ENCODE measurements at places on chromosomes 16 and 17.

DNA sequence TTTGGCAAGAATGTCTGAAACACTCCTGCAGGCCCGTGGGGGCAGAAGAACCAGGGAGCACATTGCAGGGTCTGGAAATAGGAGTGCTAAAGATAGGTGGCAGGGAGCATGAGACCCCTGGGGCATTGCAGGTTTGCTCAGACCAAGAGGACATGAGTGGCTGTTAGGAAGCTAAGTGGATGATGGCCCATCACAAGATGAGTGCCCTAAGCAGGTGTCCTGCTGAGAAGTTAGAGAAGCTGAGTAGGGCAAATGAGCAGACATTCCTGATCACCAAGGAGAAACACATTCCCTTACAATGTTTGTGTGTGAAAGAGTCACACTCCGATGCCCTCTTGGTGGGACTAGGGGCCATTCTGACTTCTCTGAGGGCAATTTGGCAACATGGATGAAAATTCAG lies 9.9 kb downstream of the MLYCD start:
- DNase-seq = no peak

- peak; percentile 99 for DNase-seq
Measured at GRCh38 chr17:67717624-67718324, at the start of gene NOL11. NOL11 (plus strand) TSS chr17:67717936; CDS start chr17:67717948, 12 bp downstream.

DNA sequence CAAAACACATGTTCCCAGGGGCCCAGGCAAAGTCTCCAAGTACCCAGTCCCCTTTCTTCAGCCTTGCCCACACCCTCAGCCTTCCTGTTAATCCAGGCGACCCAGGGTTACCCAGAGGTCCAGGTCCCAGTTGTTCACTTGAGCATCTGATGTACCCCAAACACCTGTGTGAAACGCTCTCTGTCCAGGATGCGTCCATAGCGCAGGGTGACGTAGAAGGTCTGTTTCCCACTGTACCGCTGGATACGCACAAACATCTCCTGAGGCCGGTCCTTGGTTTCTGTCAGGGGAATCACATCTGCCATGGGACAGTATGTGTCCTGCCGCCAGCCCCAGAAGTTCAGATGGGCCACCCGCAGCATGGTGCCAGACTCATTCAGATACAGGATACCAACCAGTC lies 1.6 kb downstream of the TMEM186 start:
- DNase-seq = no peak

GRCh38 chr17:50354198-50354597 lies 8.3 kb downstream of the XYLT2 start:
- no peak for DNase-seq

DNA sequence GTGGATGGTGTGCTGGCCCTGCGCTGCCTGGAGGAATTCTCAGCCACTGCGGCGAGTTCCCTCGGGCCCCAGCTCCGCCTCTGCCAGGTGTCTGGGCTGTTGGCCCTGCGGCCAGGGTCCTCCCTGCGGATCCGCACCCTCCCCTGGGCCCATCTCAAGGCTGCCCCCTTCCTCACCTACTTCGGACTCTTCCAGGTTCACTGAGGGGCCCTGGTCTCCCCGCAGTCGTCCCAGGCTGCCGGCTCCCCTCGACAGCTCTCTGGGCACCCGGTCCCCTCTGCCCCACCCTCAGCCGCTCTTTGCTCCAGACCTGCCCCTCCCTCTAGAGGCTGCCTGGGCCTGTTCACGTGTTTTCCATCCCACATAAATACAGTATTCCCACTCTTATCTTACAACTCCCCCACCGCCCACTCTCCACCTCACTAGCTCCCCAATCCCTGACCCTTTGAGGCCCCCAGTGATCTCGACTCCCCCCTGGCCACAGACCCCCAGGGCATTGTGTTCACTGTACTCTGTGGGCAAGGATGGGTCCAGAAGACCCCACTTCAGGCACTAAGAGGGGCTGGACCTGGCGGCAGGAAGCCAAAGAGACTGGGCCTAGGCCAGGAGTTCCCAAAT lies 1.3 kb upstream of the TNFSF13 start:
- DNase-seq = no peak

- no peak for DNase-seq
Measured at GRCh38 chr16:68772030-68772681, 35.1 kb downstream of the CDH1 start.

DNA sequence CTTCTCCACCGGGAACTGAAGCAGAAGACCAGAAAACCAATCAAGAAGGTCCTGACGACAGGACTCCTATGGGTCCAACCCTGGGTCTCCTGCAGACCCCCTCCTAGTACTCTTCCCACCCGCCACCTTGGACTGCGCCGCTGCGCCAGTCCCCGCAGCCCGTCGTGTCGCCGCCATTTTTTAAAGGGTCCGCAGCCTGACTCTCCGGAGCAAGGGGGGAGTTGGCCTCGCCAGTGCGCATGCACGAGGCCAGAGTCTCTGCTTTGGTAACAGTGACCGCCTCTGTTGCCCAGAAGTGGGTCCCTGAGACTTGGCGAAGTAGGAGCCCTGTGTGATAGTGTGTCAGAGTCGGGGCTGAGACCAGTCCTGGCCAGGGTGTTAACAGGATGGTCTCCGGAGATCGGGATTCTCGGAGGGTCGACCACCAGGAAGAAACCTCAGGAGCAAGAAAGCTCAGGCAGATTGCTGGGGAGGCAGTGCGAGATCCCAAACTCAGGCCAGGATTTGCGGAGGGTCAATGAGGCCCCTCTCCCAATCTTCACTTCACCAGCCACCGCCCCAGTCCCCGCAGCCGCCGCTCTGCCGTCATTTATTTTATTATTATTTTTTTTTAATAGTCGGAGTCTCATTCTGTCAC lies 612.5 kb downstream of the KCNJ18 start:
- DNase-seq = no peak

DNA sequence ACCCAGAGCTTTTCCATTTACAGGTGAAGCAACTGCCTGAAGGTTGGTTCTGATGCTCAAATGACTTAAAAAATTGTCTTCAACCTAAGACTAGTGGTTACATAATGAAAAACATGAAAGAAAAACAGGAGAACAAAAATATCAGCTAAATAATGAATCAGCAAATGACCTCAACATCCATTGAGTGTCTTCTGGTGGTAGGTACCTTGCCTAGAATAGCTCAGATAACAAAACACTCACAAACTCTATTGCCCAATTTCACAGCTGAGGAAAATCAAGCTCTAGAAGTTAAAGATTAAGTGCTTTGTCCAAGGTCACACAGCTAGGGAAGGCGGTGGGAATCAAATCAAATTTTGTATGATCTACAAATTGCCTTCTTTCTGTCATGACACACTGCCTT lies 304.6 kb upstream of the CDH11 start:
- no peak for DNase-seq

- no peak for DNase-seq
Measured at GRCh38 chr17:43874293-43874692, 27.3 kb downstream of the CD300LG start.

DNA sequence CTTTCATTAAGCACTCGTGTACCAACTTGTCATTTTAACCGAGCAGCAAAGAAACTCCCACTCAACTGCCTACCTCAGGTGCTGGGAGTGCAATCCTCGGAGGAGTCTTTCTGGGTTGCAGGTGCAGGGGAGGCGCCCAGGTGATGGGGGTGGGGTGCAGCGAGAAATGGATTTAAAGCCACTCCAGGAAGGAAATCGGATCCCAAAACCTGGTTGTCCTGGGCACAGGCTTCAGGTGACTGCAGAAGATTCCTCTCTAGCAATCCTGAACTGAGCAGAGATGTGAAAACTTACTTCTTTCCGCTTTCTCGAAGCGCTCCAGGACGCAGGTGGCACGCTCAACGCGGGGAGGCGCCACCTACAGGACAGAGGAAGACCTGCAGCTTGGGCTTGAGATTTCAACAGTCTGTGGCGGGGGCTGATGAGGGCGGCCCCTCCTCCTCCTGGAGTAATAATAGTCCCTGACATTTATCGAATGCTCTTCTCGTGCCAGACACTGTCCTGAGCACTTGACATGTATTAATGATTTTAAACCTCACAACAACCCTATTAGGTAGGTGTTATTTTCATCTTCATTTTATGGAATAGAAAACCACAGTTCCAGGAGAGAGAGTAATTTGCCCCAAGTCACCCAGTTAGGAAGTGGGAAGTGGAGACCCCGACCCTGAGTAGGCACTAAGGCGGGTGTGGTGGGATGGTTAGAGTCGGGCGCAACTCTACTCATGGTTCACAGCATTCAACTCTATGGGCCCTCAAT lies 27.2 kb upstream of the SKAP1 start:
- peak; percentile 88 for DNase-seq

- DNase-seq = no peak
Measured at GRCh38 chr17:14196377-14196997, 40.2 kb downstream of the CDRT15 start.

DNA sequence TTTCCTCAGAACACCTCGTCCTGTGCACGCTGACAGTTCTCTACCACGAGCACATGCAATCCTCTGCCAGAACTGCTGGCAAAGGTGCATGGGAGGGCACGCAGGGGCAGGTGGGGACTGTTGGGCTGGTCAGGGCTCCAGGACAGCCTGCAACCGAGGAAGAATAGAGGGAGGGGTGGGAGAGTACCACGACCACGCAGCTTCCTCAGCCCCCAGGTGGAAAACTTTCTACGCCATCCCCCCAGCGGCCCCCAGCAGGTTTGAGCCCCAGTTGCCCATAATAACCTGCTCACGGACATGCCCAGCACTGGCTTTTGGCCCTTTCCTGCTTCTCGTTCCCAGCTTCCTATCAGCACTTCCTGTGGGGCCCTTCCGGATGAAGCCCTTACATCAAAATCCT lies 199.3 kb downstream of the C16orf95 start:
- no peak for DNase-seq

GRCh38 chr17:18028114-18028951 lies 10.6 kb downstream of the ATPAF2 start:
- DNase-seq = no peak

GRCh38 chr17:3514873-3515272 lies 39.1 kb downstream of the ASPA start:
- no peak for DNase-seq

DNA sequence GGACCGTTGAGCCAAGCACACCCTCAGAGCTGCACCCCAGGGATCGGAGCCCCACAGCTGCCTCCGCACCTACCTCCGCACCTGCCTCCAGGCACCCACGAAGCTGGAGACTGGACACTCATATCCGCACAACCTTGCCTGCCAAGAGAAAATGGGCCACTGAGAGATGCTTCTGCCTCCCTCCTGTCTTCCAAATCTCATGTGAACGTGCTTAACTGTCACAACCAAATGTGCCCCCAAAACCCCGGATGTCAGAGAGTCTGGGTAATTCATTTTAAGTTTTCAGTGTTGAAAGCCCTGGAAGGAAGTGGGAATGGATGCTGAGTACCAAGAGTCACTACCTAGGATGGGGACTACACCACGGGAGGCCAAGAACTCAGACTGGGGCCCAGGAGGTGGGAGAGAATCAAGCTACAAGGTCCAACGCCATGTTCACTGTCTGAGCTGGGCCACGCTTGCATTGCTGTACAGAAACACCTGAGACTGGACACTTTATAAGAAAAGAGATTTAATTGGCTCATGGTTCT lies 49.5 kb upstream of the MEAK7 start:
- DNase-seq = no peak

GRCh38 chr16:4390266-4391260 lies 18.9 kb downstream of the VASN start:
- DNase-seq = no peak

DNA sequence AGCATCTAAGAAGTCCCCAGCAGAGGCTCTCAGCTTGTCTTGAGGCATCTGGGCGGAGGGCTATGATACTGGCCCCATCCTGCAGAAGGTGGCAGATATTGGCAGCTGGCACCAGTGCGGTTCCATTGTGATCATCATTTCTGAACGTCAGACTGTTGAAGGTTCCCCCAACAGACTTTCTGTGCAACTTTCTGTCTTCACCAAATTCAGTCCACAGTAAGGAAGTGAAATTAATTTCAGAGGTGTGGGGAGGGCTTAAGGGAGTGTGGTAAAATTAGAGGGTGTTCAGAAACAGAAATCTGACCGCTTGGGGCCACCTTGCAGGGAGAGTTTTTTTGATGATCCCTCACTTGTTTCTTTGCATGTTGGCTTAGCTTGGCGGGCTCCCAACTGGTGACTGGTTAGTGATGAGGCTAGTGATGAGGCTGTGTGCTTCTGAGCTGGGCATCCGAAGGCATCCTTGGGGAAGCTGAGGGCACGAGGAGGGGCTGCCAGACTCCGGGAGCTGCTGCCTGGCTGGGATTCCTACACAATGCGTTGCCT lies at the start of gene CIITA:
CIITA (plus strand) TSS at position 404 of the 543 bp plus-strand sequence; CDS start at position 533, 129 bp downstream.
- DNase-seq = peak; percentile 78

GRCh38 chr17:6941989-6942388 lies 53.9 kb upstream of the ALOX12 start:
- no peak for DNase-seq

DNA sequence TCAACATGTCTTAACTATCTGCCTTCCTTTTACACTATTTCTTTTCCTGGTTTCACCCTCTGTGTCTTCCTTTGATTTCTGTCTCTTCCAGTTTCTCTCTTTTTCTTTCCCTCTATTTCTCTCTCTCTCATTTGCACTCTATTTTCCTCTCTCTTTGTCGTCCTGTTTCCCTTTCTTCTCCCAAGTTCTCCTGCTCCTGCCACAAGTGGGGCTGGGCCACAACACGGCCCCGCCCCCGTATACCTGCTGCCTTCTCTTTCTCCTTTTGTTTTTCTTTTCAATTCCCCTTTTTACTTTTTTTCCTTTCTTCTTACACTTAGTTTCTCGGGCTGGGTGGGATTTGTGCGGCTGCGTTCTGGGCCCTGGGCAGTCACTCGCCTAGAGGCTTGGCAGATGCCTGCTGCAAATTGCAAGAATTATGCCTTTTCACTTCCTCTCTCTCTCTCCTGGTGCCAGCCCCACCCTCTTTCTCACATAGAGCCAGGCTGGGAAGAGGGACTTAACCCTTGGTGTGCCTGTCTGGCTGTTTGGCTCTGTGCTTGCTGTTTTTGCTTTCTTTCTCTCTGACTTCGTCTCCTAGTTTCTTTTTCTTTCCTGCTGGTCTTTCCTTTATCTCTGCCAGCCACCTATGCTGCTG lies 2139.4 kb downstream of the TP53TG3F start:
- DNase-seq = no peak

GRCh38 chr16:77271532-77272426 lies 72.6 kb downstream of the SYCE1L start:
- no peak for DNase-seq

DNA sequence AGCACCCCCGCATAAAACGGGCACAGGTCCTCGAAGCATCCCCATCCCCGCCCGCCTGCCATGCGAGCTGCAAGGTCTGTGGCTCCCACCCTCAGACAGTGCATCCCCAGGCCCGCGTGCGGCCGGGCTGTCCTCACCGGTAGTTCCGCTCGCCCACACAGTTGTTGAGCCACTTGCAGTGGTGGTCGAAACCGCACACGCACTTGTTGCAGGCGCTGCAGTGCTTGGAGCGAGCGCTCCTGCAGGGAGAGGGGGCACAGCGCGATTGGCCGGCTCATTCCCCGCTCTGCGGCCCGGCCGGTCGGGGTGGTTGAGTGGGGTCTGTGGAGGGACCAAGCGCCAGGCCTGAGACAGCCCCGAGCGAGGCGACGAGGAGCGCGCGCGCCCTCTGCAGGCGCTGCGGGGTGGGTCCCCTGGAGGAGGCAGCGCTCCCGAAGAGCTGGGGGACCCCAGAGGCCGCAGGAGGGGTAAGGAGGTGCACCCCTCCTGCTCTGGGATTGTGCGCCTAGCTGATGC lies 6.0 kb upstream of the TPPP3 start:
- peak; percentile 81 for DNase-seq
